Endothelial cell of coronary artery (primary cell): ENCODE measurements at places on chromosomes 3 and 15. TPM values are rescaled to one million over a fixed set of nuclear protein-coding genes. Genes with fewer than 3 reads are reported as not detected.

The CSPG4 gene
- total RNA-seq, result under 0.01 and 8.9 TPM in 2 replicates

The IL17RD gene
- total RNA-seq, result 0.90 and 1.2 TPM in 2 replicates

The ZNF502 gene
- total RNA-seq, result 3.4 and 4.9 TPM in 2 replicates

The UROC1 gene
- total RNA-seq, result not detected in 2 replicates

The GOLGA8J gene
- total RNA-seq, result 0.09 TPM in 1 of 2 replicates, not detected in the other

The KLHL24 gene
- 69.4 and 73.7 TPM in 2 replicates for total RNA-seq

The ERICH6 gene
- total RNA-seq, result under 0.01 TPM in 1 of 2 replicates, not detected in the other

The MYD88 gene
- 12.1 and 12.8 TPM in 2 replicates for total RNA-seq

The EPHA3 gene
- 1.7 TPM in 1 of 2 replicates, not detected in the other for total RNA-seq

The C2CD4A gene
- 0.94 and 1.5 TPM in 2 replicates for total RNA-seq

The DOCK3 gene
- under 0.01 TPM in 2 replicates for total RNA-seq

The SLC28A2 gene
- total RNA-seq, result not detected in 2 replicates

The IGF1R gene
- 30.3 and 50.3 TPM in 2 replicates for total RNA-seq

The KBTBD12 gene
- not detected in 2 replicates for total RNA-seq

The PLA2G4D gene
- total RNA-seq, result not detected in 2 replicates

The CPB1 gene
- not detected in 2 replicates for total RNA-seq

The PLA2G4B gene
- total RNA-seq, result 0.27 and 1.2 TPM in 2 replicates

The GLDN gene
- 0.09 TPM in 1 of 2 replicates, not detected in the other for total RNA-seq

The CHL1 gene
- total RNA-seq, result not detected in 2 replicates

The CPEB1 gene
- not detected in 2 replicates for total RNA-seq

The HESX1 gene
- total RNA-seq, result 0.18 and 0.19 TPM in 2 replicates

The OR5K2 gene
- not detected in 2 replicates for total RNA-seq

The SERPINI1 gene
- 0.36 and 0.38 TPM in 2 replicates for total RNA-seq

The MED12L gene
- 0.18 and 0.19 TPM in 2 replicates for total RNA-seq

The PAQR5 gene
- total RNA-seq, result 0.28 and 0.36 TPM in 2 replicates

The GABRG3 gene
- total RNA-seq, result not detected in 2 replicates

The BNIP2 gene
- total RNA-seq, result 114 and 115 TPM in 2 replicates

The STRA6 gene
- total RNA-seq, result 0.85 TPM in 1 of 2 replicates, not detected in the other

The U2SURP gene
- total RNA-seq, result 48.3 and 49.7 TPM in 2 replicates

The PEX11A gene
- total RNA-seq, result 3.4 and 6.6 TPM in 2 replicates

The CCDC174 gene
- total RNA-seq, result 6.6 and 10.6 TPM in 2 replicates

The SOX2 gene
- not detected in 2 replicates for total RNA-seq

The PLCH1 gene
- total RNA-seq, result 0.09 TPM in 1 of 2 replicates, not detected in the other

The CMTM8 gene
- 1.3 and 1.4 TPM in 2 replicates for total RNA-seq

The CD200R1 gene
- total RNA-seq, result not detected in 2 replicates

The SNX22 gene
- 0.28 and 0.45 TPM in 2 replicates for total RNA-seq

The GUCA1C gene
- total RNA-seq, result not detected in 2 replicates

The GASK1A gene
- 0.38 TPM in 1 of 2 replicates, not detected in the other for total RNA-seq

The ARHGEF26 gene
- 0.54 and 0.94 TPM in 2 replicates for total RNA-seq

The TIGIT gene
- total RNA-seq, result not detected in 2 replicates

The ATP2B2 gene
- total RNA-seq, result not detected in 2 replicates
